Stimulated activated CD8-positive, alpha-beta memory T cell treated with anti-CD3 and anti-CD28 coated beads, Interleukin-2, amount 100 ng/mL, for 48 hours (primary cell): ENCODE measurements at places on chromosomes 2 and 18.

GRCh38 chr2:54768772-54769428, 45.4 kb downstream of the EML6 start:
- DNase-seq = no peak

- DNase-seq = no peak
Observed at GRCh38 chr18:78777992-78778391, 201.6 kb upstream of the SALL3 start.

DNA sequence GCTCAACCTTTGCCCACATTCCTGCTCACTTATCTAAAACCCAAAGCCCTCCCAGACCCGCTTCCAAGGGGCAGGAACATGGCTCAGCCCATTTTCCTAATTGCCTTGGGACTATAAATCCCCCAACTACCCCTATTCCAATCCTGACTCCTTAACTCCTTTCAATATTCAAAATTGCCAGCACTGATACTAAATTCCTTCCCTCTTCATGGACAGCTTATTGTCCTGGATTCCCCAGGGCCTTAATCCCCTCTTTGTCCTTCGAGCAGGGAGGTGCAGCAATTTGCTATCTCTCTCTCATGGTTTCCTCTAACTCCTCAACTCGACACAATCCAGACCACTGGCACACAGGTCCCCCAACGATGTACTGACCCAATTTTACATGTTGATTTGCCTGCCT, 99.1 kb downstream of the SLC25A12 start:
- DNase-seq = no peak

GRCh38 chr2:16487686-16488085, 177.9 kb downstream of the CYRIA start:
- no peak for DNase-seq

DNA sequence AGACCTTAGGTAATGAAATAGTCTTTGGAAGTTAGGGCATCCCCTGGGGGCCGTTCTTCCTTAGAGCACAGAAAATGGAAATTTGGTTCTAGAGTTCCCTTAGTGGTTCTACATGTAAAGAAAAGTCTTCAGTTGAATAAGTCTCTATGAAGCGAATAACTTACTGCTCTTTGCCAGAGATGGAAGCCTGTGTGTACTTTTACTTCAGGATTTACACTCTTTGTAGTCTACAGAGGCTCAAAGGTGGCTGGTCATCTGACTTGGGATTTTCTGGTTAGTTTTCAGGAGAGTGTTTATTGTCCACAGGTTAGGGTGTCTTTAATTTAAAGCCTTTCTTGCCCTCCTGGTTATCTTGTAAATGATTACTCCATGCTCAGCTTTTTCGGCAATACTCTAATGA, 210.6 kb downstream of the ZNF521 start:
- DNase-seq = no peak

- no peak for DNase-seq
Observed at GRCh38 chr2:69449906-69450305, 12.7 kb upstream of the NFU1 start.

- DNase-seq = no peak
Observed at GRCh38 chr2:197211881-197212342, 98.7 kb downstream of the ANKRD44 start.

GRCh38 chr2:96400049-96401000, 64.8 kb downstream of the NCAPH start:
- no peak for DNase-seq

DNA sequence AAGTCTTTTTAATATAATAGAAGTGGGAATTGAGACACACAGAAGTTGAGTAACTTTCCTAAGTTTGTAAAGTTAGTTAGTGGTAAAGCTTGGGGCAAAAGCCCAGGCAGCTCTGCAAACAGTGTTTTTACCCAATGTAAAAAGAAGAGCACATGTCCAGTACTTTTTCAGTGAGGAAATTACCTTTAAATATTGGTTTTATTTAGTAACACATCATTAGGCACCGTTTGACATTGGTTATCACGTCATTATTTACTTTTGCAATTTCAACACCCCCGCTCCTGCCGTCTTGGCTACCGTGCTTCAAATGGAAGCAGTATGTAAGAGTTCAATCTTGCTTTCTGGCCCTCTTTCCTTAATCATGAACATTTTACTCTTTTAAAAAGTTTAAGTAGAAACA, 807.9 kb downstream of the EPHA4 start:
- DNase-seq = no peak

DNA sequence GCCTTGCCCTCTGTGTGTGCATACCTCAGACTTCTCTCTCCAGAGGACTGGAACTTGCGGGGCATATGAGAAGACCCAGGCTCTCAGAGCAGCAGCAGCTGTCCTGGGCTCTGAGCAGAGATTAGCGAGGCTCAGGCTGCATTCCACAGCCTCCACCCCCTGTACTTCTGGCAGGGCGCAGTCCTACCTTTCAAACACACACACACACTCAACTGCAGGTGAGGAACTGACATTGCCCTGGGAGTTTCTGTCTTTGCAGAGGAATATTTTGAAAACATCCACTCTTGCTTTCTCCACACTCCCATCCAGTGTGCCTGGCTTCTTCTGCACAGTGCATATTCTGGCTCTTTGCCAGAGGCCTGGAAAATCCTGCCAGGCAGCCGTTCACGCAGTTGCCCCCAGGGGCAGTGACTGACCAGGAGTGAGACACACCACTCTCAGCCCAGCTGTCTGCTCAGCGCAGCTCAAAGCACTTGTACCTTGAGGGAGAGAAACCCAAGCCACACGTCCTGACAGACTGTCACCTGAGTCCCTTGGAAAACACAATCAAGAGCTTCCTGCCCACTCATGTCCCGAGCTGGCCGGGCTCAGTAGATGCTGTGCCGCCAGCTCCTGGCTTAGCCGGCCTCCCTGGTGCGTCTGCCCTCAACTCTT, 460.8 kb downstream of the RNF144A start:
- no peak for DNase-seq

- DNase-seq = no peak
Observed at GRCh38 chr18:79485788-79486355, 90.1 kb downstream of the NFATC1 start.

GRCh38 chr18:55003695-55004094, 44.4 kb upstream of the CCDC68 start:
- DNase-seq = no peak

DNA sequence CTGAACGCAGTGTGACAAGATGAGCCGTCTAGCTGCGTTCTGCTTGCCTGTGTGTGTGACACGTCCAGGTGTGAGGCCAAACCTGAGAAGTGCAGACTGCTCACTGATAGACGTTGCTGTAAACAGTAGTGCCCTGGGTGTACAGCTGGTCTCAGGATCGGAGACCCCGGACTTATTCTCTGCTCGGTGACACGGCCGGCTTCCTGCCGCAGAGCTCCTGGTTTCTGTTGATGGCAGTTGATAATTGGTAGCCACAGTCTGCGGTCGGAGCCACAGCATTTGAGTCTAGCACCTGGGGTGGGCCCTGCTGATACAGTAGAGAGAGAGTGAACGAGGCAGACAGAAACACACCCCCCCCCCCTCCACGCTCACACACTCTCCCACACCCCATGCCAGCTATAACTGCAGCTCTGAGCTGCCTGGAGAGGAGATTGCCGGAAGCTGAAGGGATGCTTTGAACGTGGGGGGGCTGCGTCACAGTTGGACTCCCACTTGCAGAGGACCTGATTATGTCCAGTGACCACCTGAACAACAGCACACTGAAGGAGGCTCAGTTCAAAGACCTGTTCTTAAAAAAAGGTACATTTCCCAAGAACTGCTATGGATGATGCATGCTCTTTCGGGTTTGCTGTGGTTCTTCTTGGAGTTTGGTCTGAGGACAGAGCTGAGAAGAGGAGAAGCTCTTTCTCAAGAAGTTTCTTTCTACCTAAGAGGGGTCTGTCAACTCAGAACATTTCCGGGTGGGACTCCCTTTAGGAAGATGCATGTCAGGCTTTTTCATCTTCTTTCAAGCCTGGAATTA, 114.0 kb downstream of the FAM210A start:
- DNase-seq = peak; percentile 68

- DNase-seq = peak; percentile 14
Observed at GRCh38 chr2:105969552-105969951, 224.5 kb downstream of the UXS1 start.

- no peak for DNase-seq
Observed at GRCh38 chr2:235694721-235695601, 201.1 kb downstream of the AGAP1 start.

GRCh38 chr2:220646424-220646823, 925.7 kb downstream of the EPHA4 start:
- no peak for DNase-seq

DNA sequence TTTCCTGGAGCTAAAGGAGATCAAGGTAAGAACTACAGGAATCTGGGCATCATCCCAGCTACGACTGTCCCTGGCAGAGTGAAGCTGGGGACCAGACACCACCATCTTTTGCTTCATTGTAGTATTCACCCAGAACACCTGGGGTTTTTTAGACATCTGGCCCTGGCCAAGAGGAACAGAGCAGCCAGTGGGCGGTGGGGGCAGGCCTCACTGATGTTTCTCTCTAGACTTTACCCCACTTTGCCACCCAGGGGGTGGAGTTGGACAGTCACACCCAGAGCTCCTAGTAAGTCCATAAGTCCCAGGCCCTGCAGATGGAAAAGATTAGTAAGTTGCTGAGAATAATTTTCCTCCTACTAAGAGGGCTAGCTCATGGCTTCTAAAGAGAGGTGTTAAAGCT, 39.6 kb downstream of the MARCO start:
- no peak for DNase-seq

- no peak for DNase-seq
Observed at GRCh38 chr2:50556934-50557575, 474.9 kb downstream of the NRXN1 start.

GRCh38 chr2:175734686-175735085, 267.4 kb downstream of the LNPK start:
- DNase-seq = no peak

DNA sequence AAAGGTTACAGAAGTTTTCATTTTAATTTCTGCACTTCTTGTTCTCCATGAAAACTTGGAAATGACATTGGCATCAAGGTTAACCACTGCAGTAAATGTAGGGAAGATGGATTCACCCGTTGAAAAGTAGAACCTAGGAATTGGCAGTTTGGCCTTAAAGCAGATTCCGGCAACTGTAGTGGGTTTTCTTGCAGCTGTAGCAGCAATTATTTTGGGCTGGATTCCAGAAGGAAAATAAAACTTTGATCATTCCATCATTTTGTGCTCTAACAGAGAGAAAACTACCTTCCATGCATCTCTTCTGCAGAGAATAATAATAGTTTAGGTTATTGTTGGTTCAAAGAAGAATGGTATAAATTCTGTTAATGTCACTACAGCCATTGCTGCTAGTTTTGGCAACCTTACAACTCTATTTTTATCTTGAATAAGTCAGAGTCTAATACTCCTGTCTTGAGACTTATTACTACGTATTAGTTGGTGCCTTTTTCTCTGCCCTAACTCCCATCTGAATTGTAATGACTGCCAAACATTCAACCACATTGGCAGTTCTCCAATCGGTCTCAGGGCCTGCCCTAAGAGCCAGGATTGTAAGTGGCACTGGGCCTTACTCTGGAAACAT, 178.1 kb upstream of the PIEZO2 start:
- DNase-seq = no peak

GRCh38 chr2:117859532-117859911, 45.0 kb downstream of the DDX18 start:
- DNase-seq = no peak

DNA sequence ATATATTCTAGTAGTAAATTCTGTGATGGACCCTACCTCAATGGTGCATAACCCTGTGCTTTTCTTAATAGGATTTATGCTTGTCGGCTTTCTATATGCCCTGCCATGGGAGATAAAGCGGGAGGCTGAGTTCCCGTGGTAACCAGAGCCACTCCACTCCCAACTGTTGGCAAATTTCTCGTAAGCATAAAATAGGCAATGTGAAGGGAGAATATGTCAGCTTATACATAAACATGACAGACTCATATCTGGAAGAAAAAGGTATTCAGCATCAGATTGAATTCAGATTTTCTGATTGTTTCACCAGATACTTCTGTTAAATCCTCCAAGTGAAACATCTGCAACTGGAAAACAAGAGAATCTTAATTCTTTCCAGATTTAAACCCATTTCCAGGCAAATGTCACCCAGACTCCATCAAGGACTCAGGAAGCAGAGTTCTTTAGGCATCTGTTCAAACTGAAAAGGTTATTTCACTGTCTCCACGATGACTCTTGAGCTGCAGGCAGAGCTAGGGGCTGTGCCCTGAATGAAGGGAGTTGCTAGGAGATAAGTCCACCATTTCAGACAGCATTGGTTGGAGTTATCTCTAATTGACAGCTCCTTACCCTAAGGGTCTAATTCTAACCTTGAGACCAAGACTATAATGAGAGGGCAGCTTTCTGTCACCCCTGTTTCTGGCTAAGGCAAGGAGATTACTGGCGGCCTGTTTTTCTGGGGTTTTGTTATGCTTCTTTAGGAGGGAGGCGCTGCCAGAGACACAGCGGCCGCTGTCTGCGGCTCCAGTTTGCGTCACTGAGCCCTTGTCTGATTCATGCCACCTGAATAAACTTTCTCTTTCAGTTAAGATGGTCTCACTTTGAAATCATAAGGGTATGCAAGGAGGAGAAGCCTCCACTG, 381.3 kb downstream of the SOX11 start:
- no peak for DNase-seq

GRCh38 chr2:41869542-41870264, 178.1 kb upstream of the PKDCC start:
- DNase-seq = peak; percentile 69

DNA sequence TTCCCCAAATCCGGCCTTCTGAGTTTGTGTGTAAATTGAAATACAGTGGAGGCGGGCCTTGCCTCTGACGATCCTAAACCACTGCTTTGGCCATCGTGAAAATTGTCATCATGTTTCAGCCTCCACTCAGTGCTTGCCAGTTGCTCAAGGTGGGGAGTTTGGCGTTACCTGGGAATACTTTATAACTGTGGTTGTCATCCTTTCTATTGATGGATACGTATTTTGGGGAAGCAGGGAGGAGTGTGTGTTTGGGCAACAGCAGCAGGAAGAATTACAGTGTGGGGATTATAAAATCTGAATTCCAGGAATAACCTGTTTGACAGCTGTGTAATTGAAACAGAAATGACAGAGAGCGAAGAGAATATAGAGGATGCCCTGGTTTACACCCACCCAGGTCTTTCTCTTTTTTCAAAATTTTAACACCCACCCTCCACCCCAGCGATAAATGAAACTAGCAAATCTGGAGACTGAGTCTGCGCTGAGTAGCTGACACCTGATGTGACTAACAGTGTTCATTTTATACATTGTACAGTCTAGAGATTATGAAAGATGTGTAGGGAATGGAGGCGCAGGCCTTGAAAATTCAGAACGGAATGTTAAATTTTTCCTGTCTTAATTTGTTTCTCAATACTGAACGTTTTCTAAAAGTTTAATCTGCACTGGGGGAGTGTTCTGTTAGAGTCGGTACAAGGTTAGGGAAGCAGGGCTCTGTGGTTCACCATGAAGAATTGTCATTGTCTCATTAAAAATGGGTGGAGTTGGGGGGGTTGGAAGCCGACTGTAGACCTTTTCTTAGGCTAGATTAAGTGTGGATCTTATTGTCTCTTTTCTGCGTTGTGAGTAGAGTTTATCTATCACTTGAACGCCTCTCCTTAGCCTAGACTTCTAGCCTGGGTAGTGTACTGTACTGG, 1.6 kb downstream of the MAP4K4 start:
- DNase-seq = no peak
